Right cardiac atrium (tissue), 5 donors: ENCODE measurements at places on chromosomes 11 and 22.
A peak's percentile ranks its signal among the peaks of the same experiment; 100 is the strongest.

DNA sequence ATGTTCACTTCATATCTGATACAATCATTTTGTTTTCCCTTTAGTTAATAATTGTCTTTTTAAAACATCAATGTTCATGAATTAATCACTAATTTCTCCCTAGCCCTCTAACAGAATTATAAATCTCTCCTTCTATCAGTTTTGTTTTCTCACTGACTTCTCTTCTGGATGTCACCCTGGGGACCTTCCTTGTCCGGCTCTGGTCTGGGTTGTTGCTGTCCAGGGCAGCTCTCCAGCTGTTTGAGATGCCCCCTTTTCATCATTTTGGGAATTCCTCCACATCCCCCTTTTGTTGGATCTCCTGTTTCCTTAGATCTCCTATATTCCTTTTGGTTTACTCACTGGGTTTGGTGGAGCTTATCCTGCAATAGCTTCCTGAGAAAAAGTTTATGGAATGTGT, 35.6 kb upstream of the PSMA1 start:
- no peak for DNase-seq

DNA sequence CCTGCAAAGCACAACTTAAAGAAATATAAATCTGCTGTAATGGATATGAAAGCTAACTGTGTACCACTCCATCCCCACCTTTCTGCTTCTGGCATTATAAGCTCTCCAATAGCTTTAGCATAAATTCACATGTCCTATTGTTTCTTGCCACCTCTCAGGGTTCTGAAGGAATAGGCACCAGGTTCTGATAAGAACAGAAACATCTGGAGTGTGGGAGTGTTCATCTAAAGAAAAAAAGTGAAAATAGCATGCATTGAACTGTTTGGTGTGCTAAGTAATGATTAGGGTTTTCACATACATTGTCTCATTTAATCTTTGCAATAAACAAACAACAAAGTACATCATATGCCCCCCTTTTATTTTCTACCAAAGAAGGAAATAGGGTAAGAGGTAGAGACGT, 72.3 kb downstream of the FAM76B start:
- no peak for DNase-seq

- no peak for DNase-seq
Measured at GRCh38 chr22:44166498-44167276, 14.0 kb upstream of the PARVG start.

DNA sequence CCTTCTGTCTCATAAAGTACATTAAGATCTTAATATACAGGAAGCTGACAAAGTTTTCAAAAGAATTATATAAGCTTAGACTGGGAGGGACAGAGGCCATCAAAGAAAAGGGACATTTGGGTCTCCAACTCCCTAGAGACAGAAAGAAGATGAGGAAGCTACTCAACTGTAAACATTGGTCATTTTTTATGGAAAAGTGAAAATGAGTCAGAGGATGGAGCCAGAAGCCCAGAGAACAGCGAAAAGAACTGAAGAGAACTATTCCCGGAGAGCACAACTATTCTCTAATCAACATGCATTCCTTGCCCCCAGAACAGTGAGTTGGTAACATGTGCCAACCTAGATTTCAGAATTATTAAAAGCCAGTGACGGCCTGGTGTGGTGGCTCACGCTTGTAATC, 779.3 kb downstream of the DLG2 start:
- DNase-seq, result no peak

- DNase-seq, result peak; percentile 44
Measured at GRCh38 chr11:1402355-1403077, 12.8 kb downstream of the BRSK2 start.

DNA sequence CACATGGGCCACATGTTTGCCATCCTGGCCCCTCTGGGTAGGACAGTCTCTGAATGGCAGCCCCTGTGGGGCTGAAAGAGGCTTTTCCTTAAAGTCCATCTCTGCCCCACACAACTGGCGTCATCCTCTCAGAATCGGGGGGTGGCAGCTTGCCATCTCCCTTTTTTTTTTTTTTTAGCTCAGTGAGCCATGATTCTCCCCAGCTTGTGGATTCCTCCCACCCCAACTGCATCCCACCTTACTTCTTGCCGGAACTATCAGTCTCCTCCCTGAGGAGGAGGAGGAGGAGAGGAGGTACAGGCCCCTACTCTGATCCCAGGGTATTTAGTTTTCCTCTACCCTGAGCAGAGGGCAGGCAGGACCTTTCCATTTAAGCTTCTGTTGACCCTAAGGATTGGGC, 3.4 kb downstream of the DGKZ start:
- no peak for DNase-seq

- DNase-seq, result peak; percentile 86
Measured at GRCh38 chr11:94525546-94526324, 13.5 kb downstream of the C11orf97 start.
